ENCODE measurements at places on chromosomes 4 and X.

- H3K4me1 ChIP-seq, result no peaks in the 10 kb centered on the region
- H3K27me3 ChIP-seq, result peaks cover 23% of the 10 kb centered on the region
- no peak overlapping the region for H3K27ac ChIP-seq
- no peak overlapping the region for H3K4me3 ChIP-seq
Measured at GRCh38 chr4:6658597-6659075, 18.2 kb downstream of the MRFAP1 start.

GRCh38 chr4:1959104-1959384, 49.7 kb downstream of the NELFA start:
- H3K27ac ChIP-seq, result no peak overlapping the region
- no peaks in the 10 kb centered on the region for H3K4me1 ChIP-seq
- DNase-seq, result no peak
- H3K27me3 ChIP-seq, result no peaks in the 10 kb centered on the region
- H3K4me3 ChIP-seq, result no peak overlapping the region

GRCh38 chrX:133970076-133970475, 15.3 kb downstream of the GPC3 start:
- peaks cover 15% of the 10 kb centered on the region for H3K27me3 ChIP-seq
- H3K36me3 ChIP-seq, result peaks cover 29% of the 10 kb centered on the region
- peaks cover 54% of the 10 kb centered on the region for H3K4me1 ChIP-seq
- peak overlapping the region; percentile 40 for H3K4me3 ChIP-seq

- H3K36me3 ChIP-seq, result no peaks in the 10 kb centered on the region
- no peak overlapping the region for H3K27ac ChIP-seq
- no peaks in the 10 kb centered on the region for H3K4me1 ChIP-seq
- no peak for DNase-seq
Measured at GRCh38 chrX:134513091-134513490, 53.1 kb downstream of the HPRT1 start.

GRCh38 chrX:148412006-148412405, 88.4 kb upstream of the AFF2 start:
- no peaks in the 10 kb centered on the region for H3K27me3 ChIP-seq
- H3K4me1 ChIP-seq, result no peaks in the 10 kb centered on the region
- no peak for DNase-seq
- no peak overlapping the region for H3K4me3 ChIP-seq

GRCh38 chrX:12961196-12961718, 13.7 kb upstream of the TMSB4X start:
- H3K4me3 ChIP-seq, result no peak overlapping the region
- DNase-seq, result no peak
- H3K27me3 ChIP-seq, result no peaks in the 10 kb centered on the region
- H3K27ac ChIP-seq, result no peak overlapping the region
- no peaks in the 10 kb centered on the region for H3K36me3 ChIP-seq

DNA sequence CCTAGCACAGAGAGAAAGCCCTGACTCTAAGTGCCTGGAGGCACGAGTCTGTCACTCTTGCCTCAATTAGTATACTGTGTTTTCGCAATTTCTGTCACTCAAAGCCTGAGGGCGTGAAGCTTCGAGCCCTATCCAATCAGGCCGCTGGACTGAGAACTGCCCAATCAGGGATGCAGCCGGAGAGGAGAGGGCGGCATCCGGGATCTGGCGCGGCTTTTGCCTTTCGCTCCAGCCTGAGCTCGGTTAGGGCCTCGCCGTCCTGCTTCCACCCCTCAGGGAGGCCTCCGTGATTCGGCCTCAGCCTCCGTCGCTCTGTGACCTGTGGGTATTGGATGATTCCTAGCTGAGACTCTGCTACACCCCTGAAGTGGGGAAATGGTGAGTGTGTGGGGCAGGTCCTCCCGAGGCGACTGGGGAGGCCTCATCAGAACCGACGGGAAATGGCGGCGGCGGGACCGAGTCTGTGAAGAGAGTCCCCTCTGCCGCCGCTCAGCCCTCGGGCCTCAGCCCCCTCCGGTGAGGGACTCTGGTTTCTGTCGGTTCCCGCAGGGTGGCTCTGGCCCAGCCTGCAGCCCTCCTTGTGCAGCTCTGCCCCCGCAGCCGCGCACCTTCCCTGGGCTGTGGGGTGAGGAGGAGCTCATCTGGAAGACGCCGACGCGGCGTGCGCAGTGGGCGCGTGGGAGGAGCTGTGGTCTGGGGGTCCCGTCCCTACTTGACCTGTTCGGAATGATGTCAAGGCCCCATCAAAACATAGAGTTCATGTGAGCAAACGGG, 48.5 kb downstream of the ZNF141 start:
- no peak for DNase-seq
- H3K4me3 ChIP-seq, result no peak overlapping the region
- H3K27me3 ChIP-seq, result no peaks in the 10 kb centered on the region
- H3K36me3 ChIP-seq, result peaks cover 4% of the 10 kb centered on the region
- H3K4me1 ChIP-seq, result no peaks in the 10 kb centered on the region
